ENCODE measurements at places on chromosomes 4 and X.

DNA sequence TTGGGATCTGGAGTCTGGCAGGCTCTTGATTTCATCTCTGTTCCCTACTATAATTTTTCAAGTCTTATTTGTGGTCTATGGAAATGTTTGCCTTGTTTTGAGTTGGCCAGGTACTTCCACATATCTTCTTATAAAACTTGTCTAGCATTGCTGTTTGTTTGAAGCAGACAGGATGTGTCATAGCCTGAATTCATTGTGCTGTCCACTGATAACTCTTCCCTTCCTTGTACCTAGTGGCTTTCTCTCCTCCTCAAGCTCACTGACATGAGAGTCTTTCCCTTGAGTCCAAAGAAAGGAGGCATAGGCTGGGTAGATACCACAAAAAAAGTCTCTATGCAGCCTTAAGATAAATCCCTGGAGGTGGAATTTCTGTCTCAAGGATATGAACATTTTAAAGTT, 59.2 kb upstream of the FAM241A start:
- no peak for DNase-seq

- DNase-seq, result no peak
These were observed 1.0 kb downstream of the FAT4 start for GRCh38 chr4:125315576-125316400.

DNA sequence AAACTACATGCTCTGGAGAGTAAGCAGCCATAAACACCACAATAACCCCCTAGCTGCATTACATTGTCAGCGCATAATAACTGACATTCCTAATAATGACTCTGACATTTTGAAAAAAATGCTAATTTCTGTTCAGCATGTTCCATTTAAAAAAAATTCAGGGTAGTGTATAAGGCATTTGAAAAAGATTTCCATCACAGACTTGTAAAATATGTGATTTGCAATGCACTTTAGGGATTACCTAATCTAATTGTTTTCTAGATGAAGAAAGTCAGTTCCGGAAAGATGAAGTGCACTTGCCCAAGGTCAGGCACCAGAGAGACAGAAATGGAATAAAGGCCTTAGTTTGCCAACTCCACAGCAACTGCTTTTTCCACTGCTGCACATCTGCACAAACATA, 55.3 kb downstream of the FANCB start:
- no peak for DNase-seq

DNA sequence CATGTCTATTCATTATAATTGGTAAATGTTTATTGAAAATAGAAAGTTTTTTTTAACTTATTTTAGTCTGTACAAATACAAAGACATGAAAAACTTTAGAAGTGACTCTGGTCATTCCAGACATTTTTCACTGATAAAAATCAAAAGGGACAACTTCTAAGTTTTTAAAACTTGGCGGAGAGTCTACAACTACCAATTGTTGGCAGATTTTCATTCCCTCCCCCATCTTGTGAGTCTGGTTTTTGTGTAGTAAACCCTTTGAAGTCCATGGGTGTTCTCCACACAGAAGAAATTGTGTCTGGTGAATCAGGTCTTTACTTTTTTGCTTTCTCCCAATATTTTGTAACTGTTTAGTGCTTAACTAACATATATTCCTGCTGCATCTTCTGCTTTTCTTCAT, 336.5 kb downstream of the PDGFC start:
- no peak for DNase-seq

DNA sequence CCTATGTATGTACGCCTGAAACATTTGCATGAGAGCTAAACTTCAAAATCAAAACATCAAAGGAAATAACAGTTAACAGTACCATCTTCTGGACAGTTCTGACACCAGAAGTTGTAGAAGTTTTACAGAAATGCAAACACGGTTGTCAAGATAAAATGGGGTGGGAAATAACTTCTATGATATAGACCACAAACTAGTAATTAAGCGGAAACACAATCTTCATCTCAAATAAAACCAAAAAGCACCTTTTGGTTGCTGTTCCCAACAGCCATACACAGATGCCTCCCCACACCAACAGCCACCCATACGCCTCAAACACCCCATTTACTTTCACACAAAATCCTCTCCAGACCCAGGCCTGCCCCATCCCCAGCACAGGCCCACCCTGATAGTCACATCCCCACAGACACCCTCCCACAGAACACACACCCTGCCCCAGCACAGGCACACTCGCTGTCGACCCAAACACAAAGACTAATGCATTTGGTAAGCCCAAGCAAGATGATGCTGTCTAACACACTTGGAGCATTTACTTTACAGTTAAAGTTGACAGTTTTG, 64.3 kb downstream of the TAPT1 start:
- no peak for DNase-seq

DNA sequence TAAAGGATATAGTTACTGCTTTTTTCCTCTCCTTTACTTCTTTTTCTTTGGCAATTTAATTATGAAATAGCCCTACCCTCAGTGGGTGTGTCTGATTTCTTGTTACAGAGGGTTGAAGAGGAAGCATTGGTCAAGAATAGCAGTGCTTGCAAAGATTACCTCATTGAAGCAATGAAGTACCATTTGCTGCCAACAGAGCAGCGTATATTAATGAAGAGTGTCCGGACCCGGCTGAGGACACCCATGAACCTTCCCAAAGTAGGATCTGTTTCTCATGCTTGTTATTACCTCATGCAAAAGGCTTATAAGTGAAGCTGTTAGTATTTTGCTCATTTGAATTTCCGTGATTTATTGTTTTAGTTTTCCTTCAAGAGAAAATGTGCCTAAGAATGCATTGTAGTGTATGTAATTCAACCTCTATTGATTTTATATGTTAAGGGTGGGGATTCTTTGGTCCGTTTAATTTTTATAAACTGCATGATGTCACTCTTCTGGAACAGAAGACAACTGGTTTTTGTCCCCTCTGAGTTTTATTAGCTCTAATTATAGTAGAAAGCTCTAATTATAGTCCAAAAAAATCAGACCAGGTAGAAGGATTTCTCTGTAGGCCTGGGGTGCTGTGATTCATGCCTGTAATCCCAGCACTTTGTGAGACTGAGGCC, 27.9 kb upstream of the MSMO1 start:
- peak; percentile 51 for DNase-seq

Measured in MV-4-11 (cell line).